ENCODE measurements at places on chromosomes 1 and 21. TPM values are rescaled to one million over a fixed set of nuclear protein-coding genes. Genes with fewer than 3 reads are reported as not detected.

GRCh38 chr1:58011978-58012377 is 534.5 kb downstream of the OMA1 start:
- DNase-seq = no peak

DNA sequence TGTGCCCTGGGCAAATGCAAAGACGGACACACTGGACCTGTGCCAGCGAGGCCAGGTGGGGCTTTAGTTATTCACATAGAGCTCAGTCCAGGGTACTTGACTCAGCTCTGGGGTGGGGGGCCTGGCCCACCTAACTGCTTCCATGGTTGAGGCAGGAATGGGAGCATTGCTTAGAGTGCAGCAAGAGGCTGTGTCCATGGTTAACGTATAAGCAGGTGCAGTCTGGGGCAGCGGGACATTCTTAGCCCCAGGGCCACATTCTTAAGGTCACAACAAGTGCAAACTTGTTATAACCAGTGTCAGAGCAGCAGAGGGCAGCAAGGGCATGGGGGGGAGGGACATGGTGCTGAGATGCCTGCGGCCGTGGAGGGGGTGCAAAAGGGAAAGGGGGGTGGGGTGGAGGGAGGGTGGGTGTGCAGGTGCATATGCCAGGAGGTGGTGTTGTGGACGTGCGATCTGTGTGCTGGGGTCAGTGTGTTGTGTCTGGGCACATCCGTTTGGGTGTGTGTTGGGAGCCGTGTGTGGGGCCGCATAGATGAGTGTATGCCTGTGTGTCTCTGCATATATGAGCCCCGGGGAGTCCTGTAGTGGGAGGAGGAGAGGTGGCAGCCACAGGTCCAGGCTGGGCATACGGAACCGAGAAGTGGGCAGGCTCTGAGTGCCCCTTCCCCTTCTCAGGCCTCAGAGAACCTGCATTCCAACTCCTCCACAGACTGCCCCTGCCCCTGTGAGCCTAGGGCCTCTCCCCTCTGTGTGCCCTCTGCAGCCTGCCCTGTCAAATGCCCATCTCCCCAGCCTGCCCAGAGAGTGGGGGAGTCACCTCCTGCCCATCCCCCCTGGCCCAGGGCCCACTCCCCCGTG is 8.4 kb downstream of the KCNJ10 start:
- DNase-seq = no peak

CELA2A gene
- not detected for total RNA-seq

- no peak for DNase-seq
Measured at GRCh38 chr1:7501084-7501491, 270.0 kb upstream of the VAMP3 start.

ZC3H11A gene
- 54.4 TPM for total RNA-seq

- DNase-seq = no peak
Measured at GRCh38 chr1:189538271-189538670, 939.4 kb downstream of the BRINP3 start.

TCHH gene
- not detected for total RNA-seq

GRCh38 chr1:216183007-216183406 is 240.2 kb downstream of the USH2A start:
- DNase-seq = no peak

DNA sequence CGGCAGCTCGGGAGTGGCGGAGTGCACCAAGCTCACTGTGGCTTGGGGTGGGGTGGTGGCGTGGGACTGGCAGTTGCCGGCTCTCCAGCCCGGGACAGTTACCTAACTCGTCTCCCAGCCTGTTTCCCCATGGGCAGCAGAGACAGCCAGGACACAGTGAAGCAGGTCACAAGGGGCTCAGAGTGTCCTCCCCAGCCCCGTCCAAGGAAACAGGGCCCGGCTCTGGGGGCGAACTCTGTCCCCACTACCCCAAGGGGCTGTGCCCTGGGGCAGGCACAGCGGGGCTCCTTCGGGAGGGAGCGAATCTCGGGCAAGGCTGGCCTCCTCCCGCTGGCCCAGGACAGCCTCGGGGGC is 759 bp downstream of the GPR157 start:
- DNase-seq = no peak

ANKRD35 gene
- 1.1 TPM for total RNA-seq

DPYD gene
- 12.3 TPM for total RNA-seq

DNA sequence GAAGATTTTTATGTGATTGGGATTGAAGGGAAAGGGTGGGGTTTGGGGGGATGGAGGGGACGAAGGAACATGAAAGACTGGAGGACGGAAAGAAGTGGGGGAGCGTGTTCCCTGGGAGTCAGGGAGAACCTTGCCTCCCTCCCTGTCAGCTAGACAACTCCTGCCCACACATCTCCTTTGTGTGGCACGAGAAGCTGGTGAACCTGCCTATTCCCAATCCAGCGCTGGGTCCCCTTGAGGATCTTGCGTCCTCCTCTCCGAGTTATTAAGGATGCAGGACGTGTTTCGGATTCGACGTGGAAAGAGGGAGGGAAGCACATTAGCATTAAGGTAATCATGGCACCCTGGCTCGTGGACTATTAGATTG is 1.4 kb downstream of the LRRC7 start:
- DNase-seq = no peak

DNA sequence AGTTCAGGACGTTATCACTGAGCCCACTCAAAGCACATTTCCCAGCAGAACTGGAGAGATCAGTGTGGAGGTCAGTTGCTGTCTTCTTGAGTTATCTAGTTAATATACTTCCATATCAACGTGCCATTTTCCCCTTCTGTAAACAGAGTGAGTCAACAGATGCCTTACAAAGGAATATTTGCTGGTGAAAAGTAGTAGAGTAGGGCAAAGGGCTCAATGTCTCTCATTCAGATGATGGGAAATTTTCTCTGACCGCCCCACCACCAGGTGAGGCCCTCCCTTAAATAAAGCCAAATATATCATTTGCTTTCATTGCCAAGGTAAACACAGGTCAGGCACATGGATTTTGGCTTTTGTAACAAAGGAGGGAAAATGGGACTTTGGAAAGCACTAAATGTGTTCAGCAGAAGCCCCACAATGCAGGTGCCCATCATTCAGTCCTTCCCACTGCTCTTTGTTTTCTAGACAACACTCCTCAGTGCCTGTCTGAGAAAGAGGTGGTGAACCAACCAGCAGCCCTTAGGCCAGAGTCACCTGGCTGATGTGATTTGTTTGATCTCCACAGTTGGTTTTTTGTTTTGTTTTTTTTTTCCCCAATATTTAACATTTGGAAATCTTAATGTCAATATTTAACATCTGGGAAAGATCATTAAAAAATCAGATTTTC is 40.5 kb upstream of the SAMD13 start:
- DNase-seq = no peak

LDLRAD1 gene
- not detected for total RNA-seq

MFSD2A gene
- 0.65 TPM for total RNA-seq

DNA sequence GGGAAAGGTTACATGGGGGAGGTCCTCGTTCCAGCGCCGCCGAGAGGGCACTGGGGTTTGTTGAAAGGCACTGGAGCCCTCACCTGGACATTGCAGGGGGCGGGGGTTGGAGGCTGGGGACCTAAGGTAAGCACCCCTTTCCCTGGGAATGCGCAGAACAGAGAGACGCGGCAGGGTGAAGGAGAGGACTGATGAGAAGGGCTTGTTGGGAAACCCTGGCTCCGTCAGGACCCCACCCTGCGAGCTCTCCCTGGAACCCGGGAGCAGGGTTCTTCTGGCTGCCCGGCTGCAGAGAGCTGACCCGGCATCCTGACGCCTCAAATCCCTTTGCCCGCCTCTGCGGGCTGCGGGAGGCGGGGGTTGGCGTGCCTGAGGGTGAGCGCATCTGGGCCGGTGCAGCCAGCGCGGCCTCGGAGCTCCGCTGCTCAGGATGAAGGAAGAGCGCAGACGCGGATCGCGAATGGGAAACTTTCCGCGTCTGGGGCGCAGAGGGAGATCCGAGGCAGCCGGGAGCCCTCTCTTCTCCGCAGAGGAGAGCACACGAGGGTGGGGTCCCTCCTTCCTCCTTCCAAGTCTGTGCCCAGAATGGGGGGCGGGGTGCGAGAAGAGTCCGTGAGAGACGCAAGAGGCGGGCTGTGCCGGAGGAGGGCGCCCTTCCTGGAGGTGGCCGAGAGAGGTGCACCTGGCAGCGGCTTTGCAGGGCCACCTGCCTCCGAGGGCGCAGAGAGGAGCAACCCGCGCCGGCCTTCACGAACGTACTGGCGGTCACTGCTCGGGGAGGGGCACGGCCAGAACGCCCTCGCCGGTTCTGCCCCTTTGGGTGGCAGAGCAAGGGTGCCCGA is 2.4 kb downstream of the IGSF21 start:
- peak; percentile 78 for DNase-seq

OR2L2 gene
- not detected for total RNA-seq

DNA sequence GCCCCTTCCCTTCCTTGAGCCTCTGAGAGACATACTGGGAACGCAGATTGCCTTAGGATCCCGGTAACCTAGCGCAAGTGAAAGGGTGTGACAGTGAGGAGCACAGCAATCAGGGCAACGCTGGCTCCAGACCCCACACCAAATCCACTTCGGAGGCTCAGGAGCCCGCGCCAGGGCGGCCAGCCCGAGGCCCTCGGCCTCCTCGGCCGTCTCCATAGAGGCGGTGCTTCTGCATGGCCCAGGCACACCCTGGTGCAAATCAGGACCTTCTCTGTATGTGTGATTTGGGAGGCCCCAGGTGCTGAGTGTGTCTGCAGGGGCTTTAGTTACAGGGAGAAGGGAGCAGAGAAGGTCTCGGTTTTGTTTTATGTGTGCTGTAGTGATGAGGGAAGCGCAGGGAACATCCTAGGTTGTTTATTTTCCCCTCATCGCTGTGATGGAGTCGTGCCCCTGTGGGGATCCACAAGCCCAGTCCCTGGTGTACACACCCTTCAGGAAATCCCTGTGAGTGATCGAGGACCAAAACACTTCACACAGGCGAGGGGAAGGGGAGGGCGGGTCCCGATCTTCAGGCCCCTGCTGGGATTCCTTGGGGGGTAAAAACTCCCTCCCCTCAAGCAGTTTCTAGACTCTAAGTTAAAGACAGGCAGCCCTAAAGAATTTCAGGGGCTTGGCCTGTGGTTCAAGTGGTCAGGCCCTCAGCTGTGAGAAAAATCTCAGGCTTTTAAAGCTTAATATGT is 9.4 kb downstream of the KIAA1614 start:
- no peak for DNase-seq

DNA sequence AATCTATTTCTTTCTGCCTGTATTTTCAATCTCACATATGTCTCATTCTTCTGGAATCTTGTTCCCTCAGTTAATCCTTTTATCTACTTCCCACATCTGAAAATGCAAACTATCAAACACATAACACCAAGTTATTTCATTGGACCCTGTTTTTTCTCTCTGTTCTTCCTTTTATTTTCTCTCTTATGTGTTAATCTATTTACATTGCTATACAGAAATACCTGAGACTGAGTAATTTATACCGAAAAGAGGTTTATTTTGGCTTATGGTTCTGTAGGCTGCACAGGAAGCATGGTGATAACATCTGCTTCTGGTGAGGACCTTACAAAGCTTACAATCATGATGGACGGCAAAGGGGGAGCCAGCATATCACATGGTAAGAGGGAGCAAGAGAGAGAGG is 247.6 kb downstream of the TGFB2 start:
- DNase-seq = no peak

S100A3 gene
- total RNA-seq = 0.49 TPM
